ENCODE measurements at places on chromosomes 7 and 10.

DNA sequence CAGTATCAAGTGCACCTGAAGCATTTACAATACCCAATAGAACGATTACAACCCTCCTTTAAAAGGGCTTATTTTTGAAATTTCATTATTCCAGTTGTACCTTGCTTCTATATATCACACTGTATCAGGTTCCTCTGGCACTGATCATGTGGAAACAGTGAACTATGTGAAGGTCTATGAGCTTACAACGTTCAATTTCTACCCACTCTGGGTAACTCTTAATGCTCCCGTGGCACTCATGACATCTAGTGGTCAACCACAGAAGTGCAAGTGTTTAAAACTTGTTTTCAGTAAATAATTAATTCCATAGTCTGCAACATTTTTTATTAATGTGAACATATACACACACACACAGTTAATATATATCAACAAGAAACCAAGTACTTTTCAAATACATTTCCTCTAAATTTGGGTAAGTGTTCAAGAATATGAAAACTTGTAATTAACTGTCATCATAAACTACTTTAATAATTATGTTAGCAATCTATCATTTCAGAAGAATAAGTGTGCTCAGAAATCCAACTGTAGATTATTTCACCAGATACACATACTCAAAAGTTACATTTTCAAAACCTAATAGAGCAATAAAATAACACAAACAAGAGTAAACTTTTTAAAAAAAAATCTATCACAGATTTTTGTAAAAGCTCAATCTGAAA, 61.0 kb downstream of the MPP7 start:
- DNase-seq = peak; percentile 66

DNA sequence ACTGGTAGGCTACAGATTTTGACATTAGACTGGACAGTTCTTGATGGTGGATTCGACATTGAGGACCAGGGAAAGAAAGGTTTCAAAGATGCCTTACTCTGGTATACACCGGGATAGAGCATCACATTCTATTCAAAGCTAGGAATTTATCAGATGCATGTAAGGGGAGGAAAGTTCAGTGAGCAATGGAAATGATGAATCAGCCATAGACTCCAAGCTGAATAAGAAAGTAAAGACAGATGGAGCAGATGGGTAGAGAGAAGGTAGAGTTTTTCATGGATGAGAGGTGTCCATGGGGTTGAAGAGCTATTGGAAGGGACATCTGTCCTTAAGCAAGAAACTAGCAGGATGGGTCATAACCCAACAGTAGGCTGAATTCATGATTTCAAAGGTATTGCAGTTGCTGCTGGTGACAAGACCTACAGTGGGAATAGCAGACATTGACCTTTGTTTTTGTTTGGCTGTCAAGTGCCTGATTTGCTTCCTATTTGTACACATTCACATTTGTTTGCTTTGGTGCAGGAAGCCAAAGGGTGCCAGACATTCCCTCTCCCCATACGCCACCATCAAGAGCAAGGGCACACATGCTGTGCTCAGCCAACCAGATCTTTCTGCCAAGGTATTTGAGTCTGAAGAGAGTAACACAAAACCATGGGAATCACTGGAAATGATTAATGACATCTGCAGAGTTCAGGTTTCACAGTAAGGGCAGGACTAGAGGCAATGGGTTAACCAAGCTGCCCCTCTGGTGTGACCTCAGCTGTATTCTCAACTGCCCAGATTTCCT, 8.6 kb upstream of the CACUL1 start:
- DNase-seq = peak; percentile 51

DNA sequence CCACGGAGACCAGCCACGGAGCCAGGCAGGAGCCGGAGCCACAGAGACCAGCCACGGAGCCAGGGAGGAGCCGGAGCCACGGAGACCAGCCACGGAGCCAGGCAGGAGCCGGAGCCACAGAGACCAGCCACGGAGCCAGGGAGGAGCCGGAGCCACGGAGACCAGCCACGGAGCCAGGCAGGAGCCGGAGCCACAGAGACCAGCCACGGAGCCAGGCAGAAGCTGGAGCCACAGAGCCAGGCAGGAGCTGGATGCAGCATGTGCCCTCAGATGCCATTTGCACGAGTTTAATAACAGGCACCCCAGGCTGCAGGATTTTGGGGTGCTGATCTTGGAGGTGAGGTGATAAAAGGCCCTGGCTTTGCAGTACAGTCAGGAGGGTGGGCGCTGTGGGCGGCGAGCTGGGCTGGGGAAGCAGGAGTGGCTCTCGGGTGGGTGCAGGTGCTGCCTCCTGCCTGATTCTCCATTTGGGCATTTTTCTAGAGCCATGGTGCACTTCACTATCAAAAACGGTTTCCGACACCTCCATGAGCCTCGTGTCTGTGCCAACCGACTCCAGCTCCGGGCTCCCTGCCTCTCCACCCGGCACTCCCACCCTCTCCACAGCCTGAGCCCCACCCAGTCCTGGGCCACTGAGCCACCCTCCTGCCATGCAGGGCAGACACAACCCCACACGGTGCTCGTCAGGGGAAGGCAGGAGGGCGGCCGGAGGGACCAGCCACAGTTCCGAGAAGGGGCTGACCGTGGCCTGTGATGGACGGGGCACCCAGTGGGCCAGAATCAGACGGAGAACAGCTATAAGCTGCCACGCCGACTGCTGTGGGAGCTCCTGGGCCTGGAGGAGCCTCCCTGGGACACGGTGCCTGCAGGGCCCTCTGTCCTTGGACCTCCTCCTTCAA, 40.8 kb upstream of the NKX6-2 start:
- DNase-seq = peak; percentile 5

GRCh38 chr7:46544396-46545008, 623.4 kb upstream of the IGFBP3 start:
- DNase-seq = no peak

DNA sequence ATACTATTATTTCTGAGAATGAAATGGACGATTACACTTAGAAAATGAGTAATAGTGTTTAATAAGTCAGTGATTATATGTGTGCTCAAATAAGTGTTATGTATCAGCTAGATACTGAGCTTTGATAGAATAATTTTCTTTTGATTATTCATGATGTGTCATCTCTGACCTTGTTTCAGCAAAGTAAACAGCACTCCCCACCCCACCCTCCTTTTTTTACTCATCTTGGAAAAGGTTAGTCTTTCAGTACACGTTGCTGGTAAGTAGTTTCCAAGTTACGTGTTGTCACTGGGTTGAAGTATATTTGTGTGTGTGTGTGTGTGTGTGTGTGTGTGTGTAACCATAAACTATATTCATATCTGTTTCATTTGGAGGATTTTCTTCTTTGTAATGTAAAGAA, 84.1 kb downstream of the GNAI1 start:
- DNase-seq = no peak

- DNase-seq = no peak
Measured at GRCh38 chr7:145696071-145696470, 420.5 kb upstream of the CNTNAP2 start.

DNA sequence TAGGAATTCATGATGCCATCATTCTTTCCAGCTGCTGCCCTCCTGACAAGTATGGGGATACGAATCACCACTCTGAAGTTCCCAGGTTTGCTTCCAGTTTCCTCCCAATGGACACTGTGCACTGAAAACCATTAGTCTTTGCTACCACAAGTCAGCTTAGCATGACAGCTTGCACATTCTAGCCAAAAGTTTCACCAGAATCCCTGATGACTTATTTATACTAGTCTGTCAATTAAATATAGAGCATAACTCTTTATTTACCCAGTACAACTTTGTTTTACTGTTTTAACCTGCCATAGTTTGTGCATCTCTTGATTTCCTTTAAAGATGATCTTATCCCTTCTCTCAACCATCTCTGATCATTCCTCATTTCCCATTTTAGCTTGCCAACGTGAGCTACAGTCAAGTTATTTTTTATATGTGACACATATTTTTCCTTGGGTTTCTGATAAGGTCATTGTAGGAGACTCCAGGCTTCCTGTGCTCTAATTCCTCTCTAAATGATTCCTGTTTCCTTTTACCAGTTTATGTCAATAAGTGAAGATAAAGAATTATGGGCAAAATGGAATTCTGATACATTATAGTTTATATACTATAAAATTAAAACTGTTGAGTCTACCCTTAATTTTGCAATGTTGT, 167.5 kb upstream of the MEOX2 start:
- DNase-seq = no peak

- peak; percentile 10 for DNase-seq
Measured at GRCh38 chr10:59234816-59235429, 58.5 kb downstream of the PHYHIPL start.

GRCh38 chr7:94510582-94511496, 1.2 kb downstream of the CASD1 start:
- DNase-seq = peak; percentile 57

GRCh38 chr7:36570528-36571189, 153.6 kb downstream of the AOAH start:
- no peak for DNase-seq

DNA sequence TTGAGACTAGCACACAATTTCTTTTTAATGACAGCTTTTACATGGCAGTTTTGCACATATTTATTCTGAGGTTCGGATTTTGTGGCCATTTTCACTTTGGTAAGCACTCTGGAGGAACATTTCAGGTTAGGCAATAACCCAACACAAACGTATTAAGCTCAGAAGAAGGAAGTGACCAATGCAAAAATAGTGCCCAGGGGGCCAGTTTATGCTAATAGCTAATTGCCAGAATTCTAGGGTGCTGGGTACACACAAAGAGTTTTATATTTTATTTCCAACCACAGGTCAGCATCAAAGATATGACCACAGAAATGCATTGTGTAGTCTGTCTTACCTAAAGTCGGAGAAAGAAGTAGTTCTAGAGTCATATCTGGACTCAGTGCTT, 8.4 kb upstream of the AGR2 start:
- DNase-seq = no peak

DNA sequence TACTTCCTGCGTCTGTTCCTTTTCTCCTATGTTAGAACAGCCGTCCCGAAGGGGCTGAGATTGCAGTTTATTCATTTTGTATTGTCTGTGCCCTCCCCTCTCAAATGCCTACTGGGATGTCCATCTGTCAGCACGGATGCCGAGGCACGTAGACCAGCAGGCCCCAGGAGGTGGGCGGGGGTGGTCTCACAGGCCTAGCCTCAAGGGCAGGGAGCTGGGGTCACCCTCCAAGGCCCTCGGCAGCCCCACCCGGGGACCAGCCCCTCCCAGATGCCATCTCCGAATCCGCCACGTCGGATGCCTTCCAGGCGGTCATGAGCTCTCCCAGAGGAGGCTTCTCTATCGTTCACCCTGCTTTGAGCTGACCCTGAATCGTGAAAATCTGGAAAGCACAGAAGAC, 59.7 kb downstream of the ELFN1 start:
- no peak for DNase-seq

DNA sequence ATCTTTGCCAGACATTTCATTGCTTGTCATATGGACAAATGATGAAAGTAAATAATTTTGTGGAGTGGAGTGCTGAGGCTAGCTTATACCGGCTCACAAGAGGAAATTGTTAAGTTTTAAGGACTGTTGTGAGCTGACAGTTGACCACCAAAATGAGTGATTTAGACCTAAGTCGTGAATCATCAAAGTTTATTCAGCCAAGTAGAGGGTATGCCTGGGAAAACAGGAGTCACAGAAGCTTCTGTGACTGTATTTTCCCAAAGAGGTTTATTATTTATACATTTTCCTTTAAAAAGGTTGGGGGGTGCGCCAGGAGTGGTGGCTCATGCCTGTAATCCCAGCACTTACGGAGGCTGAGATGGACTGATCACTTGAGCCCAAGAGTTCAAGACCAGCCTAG, 21.8 kb downstream of the MRPS24 start:
- DNase-seq = no peak

DNA sequence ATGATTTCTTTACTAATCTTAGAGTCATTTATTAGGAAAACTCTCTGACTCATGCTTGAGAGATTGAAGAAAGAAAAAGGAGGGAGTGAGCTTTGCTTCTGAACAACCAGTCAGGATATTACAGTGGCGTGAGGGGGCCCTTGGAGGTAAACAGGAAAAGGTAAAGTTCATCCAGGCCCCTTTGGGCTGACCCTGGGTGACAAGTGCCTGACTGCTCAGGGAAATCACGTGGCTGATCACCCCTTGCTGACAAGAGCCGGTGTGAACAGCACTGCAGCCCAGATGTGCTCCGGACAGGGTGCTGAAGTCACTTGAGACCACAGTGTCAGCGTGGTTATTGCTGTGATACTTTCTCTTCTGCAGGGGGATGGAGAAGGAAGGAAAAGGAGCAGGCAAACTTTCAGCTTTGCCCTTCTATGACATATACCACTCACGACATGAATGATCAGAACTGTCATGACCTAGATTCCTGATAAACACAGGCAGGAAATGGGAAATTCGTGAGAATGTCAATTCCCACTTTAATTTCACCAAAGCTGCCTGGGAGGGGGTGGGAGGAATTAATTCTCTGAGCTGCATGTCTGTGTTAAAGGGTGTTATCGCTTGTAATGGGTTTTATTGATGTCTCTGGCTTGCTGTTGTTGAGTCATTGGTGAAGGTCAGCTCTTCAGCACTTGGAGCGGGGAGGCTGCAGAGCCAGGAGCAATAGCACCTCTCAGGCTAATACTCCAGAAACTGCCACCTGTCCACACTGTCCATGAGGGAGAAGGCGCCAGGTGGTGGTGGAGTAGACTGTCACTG, 139.8 kb upstream of the AOAH start:
- no peak for DNase-seq

DNA sequence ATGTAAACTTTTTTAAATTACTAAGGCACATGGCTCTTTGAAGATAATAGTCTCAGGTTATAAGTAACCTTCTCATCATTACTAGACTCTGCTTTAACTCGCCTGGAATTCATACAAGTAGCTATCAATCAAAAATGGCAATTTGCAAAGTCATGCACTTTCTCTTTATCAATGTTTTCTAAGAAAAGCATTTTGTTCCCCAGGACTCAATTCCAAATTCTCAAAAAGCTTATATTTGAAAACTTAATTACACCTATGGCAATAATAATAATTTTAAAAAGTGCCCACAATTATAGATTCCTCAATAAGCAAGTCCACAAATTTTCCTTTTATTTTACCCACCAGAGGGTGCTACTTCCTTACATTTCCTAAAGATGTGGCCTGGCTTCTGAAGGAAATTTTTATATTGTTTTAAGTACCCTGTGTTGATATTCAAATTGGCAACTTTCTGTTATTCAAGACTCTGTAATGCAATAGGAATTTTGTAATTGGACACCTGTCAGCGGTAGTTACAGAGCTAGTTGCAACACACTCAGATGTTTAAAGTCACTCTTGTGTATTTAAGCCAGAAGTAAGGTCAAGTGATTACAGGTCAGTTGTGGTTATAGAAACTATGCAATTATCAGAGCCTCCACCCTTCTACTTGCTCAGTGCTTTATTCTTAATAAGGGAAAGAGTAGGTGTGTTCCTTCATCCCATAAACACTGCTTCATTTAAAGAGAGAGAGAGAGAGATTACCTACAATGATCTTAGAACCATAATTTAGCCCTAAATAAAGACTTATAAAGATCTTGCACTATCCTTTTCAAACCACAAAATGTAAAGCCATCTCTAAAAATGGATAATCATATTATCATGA, 47.1 kb upstream of the HYAL4 start:
- DNase-seq = peak; percentile 40

All from iPS-NIHi11 (cell line).